ENCODE measurements at places on chromosomes 12 and 14.

DNA sequence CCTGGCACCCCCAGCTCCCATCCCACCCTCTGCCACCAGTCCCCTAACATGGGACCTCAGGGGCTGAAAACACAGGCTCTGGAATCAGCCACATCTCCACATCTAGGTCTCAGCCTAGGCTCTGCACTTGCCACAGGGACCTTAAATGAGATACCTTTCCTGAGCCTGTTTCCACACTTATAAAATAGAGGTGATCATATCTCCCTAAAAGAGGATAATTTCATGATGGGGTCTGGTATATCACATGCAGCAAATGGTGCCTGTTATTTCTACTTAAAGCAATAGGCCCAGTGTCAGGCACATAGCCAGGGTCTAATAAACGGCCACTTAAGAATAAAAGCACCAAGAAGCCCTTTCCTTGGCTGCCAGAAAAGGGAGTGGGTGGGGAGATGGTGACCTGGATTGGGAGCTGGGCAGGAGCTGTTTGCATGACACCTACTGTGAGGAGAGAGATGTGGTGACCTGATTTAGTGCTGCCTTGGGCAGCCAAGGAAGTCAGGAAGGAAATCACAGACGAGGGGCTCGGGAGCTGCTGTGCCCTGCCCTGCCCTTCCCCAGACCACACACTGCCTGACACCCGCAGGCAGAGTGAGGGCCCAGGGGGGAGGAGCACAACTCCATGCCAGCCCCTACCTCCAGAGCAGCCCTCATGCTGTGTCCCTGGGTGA is 71.2 kb downstream of the IRF2BPL start:
- no peak for DNase-seq

DNA sequence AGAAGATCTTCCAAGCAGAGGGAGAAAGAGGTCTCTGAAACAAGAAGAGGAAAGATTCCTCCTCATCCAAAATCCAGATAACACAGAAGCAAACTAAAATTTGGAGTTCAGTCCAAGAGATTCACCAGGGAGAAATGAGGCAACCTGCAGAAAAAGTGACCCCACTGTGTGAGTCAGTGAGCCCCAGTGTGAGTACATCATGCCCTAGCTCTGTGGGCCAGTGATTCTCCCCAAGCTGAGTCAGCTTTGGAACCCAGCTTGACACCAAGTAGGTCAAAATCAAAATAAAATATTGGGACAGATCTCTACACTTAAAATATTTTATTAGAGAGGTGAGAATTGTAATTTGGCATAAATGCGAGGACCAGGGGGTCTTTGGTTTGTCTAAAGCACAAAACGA is 17.2 kb downstream of the CLEC2B start:
- DNase-seq, result no peak

GRCh38 chr14:73888971-73889370 is 2.3 kb downstream of the ZNF410 start:
- no peak for DNase-seq

DNA sequence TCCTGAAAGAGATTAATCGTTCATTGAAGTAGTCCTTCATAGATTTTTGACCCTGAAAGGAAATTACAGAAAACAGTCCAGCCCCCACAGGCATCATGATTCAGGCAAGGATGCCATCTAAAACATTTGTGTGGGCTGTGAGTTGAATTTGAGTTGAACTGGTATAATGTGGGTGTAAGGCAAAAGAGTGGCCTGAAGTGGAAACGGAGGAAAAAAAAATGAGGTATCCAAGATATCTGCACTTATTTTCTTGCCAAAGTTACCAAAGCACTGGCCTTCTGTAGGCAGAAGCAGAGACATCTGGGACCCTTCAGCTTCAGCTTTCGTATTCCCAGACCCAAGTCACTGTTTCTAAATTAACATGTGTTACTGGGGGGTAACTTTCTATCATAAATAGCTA is 105.1 kb upstream of the DIO2 start:
- no peak for DNase-seq

Measured in stimulated activated CD4-positive, alpha-beta T cell treated with anti-CD3 and anti-CD28 coated beads, Interleukin-15, amount 100 ng/mL, for 1 hour (primary cell).